ENCODE measurements at places on chromosomes 16 and 17. TPM values are rescaled to one million over a fixed set of nuclear protein-coding genes. Genes with fewer than 3 reads are reported as not detected.
A peak's percentile ranks its signal among the peaks of the same experiment; 100 is the strongest.

DNA sequence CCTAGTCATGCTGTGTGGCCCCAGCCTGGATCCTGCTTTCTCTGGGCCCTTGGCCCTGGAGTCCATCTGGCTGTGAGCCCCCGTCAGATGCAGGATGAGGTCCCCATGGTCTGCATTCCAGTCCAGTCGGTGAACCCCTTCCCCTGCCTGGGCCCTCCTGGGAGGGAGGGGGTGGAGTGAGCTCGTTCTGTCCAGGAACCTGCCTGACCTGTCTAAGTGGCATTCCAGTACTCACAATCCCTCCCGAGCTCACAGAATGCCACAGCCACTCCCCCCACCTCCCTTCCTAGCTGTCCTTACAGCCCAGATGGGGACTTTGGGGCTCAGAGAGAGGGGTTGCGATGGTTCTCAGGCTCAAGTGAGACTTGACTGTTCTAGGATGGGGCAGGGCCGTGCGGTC lies 15.5 kb downstream of the SPNS2 start:
- peaks cover 22% of the 10 kb centered on the region for H3K27me3 ChIP-seq
- peaks cover 6% of the 10 kb centered on the region for H3K4me1 ChIP-seq
- H3K4me3 ChIP-seq, result no peak overlapping the region
- no peak for DNase-seq
- no peaks in the 10 kb centered on the region for H3K36me3 ChIP-seq
- H3K27ac ChIP-seq, result no peak overlapping the region

The ZDHHC1 gene
- total RNA-seq, result 2.0 TPM

- H3K27me3 ChIP-seq, result no peaks in the 10 kb centered on the region
- H3K27ac ChIP-seq, result no peak overlapping the region
- no peak overlapping the region for H3K4me3 ChIP-seq
- peaks cover 2% of the 10 kb centered on the region for H3K4me1 ChIP-seq
- no peak for DNase-seq
- peaks cover 18% of the 10 kb centered on the region for H3K36me3 ChIP-seq
These were observed 96.2 kb upstream of the DNAH17 start for GRCh38 chr17:78673395-78673794.

GRCh38 chr17:59027750-59028149 lies 78.9 kb downstream of the TRIM37 start:
- H3K4me1 ChIP-seq, result peaks cover 2% of the 10 kb centered on the region
- peaks cover 4% of the 10 kb centered on the region for H3K36me3 ChIP-seq
- no peak overlapping the region for H3K27ac ChIP-seq
- no peak for DNase-seq
- no peak overlapping the region for H3K4me3 ChIP-seq

The TBC1D3 gene
- not detected for total RNA-seq

The METTL26 gene
- total RNA-seq, result 40.8 TPM

DNA sequence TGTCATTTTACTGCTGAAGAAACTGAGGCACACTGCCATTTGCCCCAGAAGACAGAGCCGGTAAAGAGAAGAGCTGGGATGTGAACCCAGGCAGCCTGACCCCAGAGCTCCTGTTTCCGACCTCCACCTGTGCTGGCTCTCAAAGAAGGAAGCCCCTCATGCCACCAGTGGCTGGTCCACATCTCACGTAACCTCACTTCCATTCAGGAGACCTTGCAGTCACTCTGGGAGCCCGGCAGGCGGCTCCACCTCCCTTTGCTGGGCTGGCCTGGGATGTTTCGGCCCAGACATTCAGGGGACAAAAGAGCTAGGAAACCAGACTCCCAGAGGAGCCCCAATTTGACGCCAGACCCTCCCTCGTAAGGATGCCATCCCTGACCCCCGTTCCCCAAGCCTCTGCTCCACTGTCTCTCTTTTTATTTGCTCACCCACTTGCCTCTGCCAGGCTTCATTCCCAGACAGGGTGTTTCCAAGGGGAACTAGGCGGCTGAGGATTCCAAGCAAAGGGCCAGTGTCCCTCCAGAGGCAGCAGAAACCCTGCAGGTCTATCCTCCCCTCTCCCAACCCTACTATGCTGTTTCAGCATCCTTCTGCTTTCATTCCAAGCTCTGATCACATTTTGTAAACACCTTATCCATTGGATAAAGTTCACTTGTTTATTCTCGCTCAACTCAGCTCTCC lies 2.8 kb downstream of the TAF1C start:
- no peak overlapping the region for H3K27ac ChIP-seq
- DNase-seq, result no peak
- H3K36me3 ChIP-seq, result peaks cover 49% of the 10 kb centered on the region
- H3K4me3 ChIP-seq, result no peak overlapping the region
- H3K27me3 ChIP-seq, result no peaks in the 10 kb centered on the region

DNA sequence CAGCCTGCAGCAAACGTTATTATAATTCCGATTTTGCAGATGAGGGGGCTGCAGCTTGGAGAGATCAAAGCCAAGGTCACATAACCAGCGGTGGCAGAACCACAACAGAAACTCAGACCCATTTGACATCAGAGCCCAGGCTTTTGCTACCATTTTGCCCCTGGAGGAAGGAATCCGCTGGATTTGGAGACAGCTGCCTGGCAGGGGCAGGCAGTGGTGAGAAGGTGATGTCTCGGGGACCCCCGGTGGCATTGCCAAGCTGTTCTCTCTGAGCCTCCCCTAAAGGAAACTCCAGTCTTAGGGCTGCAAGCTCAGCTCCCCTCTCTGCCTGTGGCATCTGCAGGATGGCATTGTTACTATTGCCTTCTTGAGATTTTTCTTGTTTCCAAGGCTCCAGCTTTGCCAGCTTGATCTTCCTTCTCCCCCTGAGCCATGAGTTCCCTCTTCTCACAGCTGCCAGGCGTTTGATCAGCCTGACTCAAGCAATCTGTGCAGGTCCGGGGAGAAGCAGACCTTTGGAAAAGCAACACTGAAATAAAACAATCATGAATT lies 40.8 kb downstream of the AIPL1 start:
- H3K27ac ChIP-seq, result no peak overlapping the region
- peaks cover 3% of the 10 kb centered on the region for H3K27me3 ChIP-seq
- no peaks in the 10 kb centered on the region for H3K4me1 ChIP-seq
- H3K4me3 ChIP-seq, result no peak overlapping the region

GRCh38 chr16:70708366-70709246 lies 22.8 kb upstream of the MTSS2 start:
- no peak for DNase-seq
- no peak overlapping the region for H3K4me3 ChIP-seq
- no peaks in the 10 kb centered on the region for H3K36me3 ChIP-seq
- H3K4me1 ChIP-seq, result peaks cover 42% of the 10 kb centered on the region
- no peaks in the 10 kb centered on the region for H3K27me3 ChIP-seq

DNA sequence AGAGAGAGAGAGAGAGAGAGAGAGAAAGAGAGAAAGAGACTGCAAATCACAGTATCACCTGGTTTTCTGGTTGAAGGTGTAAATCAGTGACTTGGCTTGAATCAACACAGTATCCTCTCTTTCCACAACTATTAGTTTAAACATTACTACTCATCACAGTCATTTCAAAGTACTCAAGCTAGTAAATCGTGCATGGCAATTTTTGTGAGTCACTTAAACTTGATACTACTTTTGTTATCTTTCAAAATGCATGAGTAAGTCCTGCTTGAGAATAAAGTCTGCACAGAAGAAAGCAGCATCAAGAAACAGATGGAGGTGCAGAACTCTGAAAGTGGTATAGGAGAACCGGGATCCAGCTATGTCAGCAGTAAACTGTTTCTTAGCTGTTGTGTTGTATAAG lies 535.4 kb downstream of the CDH8 start:
- H3K36me3 ChIP-seq, result no peaks in the 10 kb centered on the region
- no peak for DNase-seq
- no peak overlapping the region for H3K4me3 ChIP-seq
- no peaks in the 10 kb centered on the region for H3K27me3 ChIP-seq
- H3K4me1 ChIP-seq, result no peaks in the 10 kb centered on the region

- no peak overlapping the region for H3K4me3 ChIP-seq
- H3K27ac ChIP-seq, result no peak overlapping the region
- peaks cover 12% of the 10 kb centered on the region for H3K4me1 ChIP-seq
- DNase-seq, result no peak
- H3K36me3 ChIP-seq, result no peaks in the 10 kb centered on the region
- no peaks in the 10 kb centered on the region for H3K27me3 ChIP-seq
These were observed 22.6 kb upstream of the DHX8 start for GRCh38 chr17:43461185-43461584.

- H3K4me3 ChIP-seq, result peak overlapping the region; percentile 73
- no peaks in the 10 kb centered on the region for H3K27me3 ChIP-seq
- peak overlapping the region; percentile 75 for H3K27ac ChIP-seq
These were observed 621 bp downstream of the KCNJ2 start for GRCh38 chr17:70169709-70170597.

- no peak overlapping the region for H3K27ac ChIP-seq
- no peak overlapping the region for H3K4me3 ChIP-seq
- H3K4me1 ChIP-seq, result no peaks in the 10 kb centered on the region
- H3K27me3 ChIP-seq, result peaks cover 4% of the 10 kb centered on the region
- DNase-seq, result peak; percentile 66
These were observed 122.6 kb upstream of the MED13 start for GRCh38 chr17:62187681-62188080.

DNA sequence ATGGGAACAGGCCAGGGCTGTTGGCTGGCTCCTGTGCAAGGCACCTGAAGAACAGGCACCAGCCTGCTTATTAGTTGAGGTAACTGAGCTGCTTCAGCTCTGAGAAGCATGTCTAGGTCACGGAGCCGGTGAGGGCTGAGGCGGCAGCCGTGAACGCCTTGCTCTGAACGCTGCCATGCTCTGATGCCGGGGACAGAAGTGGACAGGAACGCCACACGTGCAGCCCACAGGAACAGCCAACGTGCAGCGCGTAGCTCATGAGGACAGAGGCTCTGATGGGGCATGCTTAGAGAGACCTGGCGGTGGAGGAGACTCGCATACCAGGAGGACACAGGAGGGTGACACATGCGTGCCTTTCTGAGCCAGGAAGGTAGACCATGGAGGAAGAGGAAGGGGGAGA lies 25.6 kb downstream of the USP22 start:
- no peak for DNase-seq
- H3K27ac ChIP-seq, result no peak overlapping the region
- no peaks in the 10 kb centered on the region for H3K27me3 ChIP-seq
- H3K36me3 ChIP-seq, result peaks cover 84% of the 10 kb centered on the region

DNA sequence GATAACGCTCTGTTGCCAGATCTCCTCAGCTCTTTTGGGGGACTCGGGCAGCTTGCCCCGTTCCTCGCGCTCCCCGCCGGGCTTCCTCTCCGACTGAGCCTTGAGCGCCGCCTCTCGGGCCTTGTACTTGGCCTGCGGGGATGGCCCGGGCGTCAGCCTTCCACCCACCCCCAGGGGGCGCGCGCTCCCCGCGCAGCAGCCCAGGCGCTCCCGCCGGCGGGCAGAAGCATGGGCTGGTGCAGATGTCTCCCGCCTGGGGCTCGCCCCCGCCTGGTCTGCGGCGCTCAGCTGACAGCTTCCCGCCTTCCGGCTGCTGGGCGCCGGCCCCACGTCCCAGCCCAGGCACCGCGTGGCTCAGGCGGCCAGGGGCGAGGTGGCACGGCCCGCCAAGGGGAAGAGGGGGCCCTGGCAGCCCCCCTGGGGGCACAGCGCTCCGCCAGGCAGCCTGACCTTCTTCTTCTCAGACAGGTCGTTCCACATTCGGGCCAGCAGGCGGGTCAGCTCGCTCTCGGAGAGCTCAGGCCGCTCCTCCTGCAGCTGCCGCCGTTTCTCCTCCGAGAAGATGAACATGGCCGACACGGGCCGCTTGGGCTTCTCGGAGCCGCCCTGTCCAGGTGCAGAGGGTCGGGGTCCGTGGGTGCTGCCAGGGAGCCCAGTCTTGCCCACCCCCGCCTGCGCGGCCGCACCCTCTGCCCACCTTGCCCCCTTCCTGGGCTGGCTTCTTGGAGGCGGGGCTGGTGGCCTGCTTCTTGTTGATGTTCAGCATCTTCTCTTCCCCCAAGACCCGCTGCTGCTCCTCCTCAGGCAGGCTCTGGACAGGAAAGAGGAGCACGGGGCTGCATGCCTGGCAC lies 8.9 kb downstream of the UBTF start:
- peaks cover 8% of the 10 kb centered on the region for H3K4me1 ChIP-seq
- peak; percentile 85 for DNase-seq
- no peak overlapping the region for H3K4me3 ChIP-seq
- H3K27ac ChIP-seq, result peak overlapping the region; percentile 13
- peaks cover 68% of the 10 kb centered on the region for H3K36me3 ChIP-seq

DNA sequence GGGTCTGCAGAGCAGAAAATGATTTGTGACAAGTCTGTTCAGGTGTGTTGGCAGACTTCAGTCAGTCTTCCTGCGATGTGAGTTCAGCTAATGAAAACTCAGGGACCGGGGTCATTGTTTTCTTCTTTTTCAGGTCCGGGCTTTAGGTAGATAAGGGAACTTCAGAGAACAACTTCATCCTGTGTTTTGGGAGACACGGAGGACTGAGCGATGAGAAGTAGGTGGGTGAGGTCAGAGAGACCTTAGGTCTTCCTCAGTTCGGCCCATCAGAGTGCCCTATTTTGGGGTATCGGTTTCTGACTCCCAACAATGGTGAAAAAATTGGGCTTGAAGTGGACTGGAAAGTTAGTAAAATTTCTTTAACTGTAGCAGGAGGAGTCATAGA lies 88.9 kb upstream of the ATF7IP2 start:
- H3K36me3 ChIP-seq, result no peaks in the 10 kb centered on the region
- H3K4me1 ChIP-seq, result no peaks in the 10 kb centered on the region
- H3K27me3 ChIP-seq, result no peaks in the 10 kb centered on the region
- no peak overlapping the region for H3K27ac ChIP-seq
- H3K4me3 ChIP-seq, result no peak overlapping the region
- DNase-seq, result no peak

- H3K36me3 ChIP-seq, result no peaks in the 10 kb centered on the region
- H3K27me3 ChIP-seq, result peaks cover 40% of the 10 kb centered on the region
- no peak for DNase-seq
- H3K4me1 ChIP-seq, result peaks cover 3% of the 10 kb centered on the region
- no peak overlapping the region for H3K27ac ChIP-seq
These were observed 16.9 kb downstream of the RPH3AL start for GRCh38 chr17:335691-336090.

DNA sequence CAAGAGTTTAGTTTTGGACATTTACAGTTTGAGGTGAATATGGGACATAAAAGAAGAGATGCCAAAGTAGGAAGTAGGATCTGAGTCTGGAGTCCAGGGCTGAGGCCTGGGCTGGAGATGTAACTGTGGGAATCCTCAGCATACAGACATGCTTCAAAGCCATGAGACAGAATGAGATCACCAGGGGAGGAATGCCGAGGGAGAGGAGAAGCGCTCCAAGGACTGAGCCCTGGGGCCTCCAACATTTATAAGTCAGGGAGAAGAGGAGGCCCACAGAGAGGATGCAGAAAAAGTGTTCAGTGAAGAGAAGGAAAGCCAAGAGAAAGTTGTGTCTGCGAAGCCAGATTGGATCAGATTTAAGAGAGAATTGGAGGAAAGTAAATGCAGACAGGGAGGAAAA lies 277.5 kb upstream of the MYOCD start:
- no peak overlapping the region for H3K4me3 ChIP-seq
- H3K27me3 ChIP-seq, result no peaks in the 10 kb centered on the region
- DNase-seq, result peak; percentile 91
- H3K4me1 ChIP-seq, result peaks cover 2% of the 10 kb centered on the region
- H3K36me3 ChIP-seq, result no peaks in the 10 kb centered on the region

The NHLRC4 gene
- 0.56 TPM for total RNA-seq

All from IMR-90 (cell line).